ENCODE measurements at places on chromosomes 1 and 21.
A peak's percentile ranks its signal among the peaks of the same experiment; 100 is the strongest.

GRCh38 chr1:218297867-218298266 is 12.8 kb downstream of the RRP15 start:
- no peak for DNase-seq

GRCh38 chr1:24555591-24556413 is at the start of gene NCMAP:
Gene NCMAP (plus strand): TSS chr1:24556087. CDS start chr1:24595431, 39,344 bp downstream.
- DNase-seq = no peak

DNA sequence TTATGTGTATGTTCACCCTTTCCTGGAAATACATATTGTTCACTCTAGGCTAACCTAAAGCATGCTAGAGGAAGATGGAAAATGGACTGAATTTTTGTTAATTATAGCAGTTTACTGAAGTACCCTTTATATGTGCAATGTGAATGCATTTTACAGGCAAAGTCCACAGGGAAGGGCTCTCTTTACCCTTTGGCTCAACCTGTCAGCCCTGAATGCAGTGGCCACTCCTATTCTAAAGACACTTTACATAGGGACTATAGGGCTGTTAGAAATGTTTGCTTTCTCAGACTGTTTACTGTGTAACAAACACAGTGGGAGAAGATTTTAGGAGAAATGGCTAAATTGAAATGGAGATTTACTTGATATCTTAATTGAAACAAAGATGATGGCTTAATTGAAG is 78.5 kb downstream of the BRINP2 start:
- DNase-seq = no peak

DNA sequence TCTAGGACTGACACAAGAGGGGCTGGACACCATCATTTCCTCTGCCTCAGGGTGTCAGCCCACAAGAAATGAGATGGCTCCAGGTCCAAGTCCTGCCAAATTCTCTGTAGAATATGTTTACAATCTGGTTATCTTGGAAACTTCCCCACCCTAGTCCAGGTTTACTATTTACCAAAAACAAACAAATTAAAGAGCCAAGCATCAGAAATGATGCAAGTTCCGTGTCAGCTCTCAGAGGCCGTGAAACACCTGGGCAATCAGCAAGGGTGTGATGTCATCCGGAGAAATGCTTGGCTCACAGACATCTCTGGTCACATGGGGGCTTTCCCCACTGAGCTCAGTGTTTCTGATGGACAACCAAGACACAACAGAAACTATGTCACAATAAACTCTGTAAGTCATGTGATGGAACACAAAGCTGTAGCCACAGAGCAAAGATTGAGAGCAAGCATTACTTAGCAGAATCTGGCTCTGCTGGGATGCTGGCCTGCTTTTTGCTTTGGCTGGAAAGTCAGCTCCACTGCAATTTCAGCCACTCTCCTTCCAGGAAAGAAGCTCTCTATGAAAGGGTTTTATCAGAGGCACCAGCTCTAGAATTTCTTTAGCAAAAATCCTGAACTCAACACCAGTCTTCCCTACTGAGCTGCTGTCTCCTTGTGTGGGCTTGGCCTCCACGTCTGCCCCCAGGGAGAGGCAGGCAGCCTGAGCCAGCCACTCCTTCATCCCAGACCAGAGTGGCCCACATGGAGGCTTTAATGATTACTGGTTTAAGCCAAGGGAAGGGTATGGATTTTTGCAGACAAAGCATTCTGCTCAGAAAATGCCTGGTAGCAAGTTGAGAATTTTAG is 55.9 kb downstream of the NENF start:
- DNase-seq = peak; percentile 57

DNA sequence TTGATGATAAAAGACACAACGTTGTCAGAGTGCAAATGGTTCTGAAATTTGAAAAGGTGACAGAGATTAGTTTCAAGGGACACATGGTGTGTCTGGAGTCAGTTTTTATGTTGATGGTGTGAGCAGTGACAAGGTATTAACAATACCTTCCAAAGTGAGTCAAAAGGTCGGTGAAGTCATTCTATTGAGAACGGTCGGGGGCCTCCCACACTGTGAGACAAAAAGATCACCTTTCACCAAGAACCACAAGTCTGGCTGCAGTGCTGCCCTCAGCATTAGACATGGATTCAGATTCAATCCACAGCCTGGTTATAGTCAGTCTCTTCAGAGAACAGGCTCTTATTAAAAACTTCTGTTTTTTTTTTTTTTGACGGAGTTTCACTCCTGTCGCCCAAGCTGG is 26.5 kb downstream of the ZNF124 start:
- no peak for DNase-seq
